Kasumi-1 (cell line): ENCODE measurements at places on chromosomes 1 and 21.

GRCh38 chr1:94143173-94143808, 22.3 kb upstream of the ABCA4 start:
- DNase-seq, result no peak

- DNase-seq, result no peak
Observed at GRCh38 chr1:181326348-181326747, 157.0 kb upstream of the CACNA1E start.

DNA sequence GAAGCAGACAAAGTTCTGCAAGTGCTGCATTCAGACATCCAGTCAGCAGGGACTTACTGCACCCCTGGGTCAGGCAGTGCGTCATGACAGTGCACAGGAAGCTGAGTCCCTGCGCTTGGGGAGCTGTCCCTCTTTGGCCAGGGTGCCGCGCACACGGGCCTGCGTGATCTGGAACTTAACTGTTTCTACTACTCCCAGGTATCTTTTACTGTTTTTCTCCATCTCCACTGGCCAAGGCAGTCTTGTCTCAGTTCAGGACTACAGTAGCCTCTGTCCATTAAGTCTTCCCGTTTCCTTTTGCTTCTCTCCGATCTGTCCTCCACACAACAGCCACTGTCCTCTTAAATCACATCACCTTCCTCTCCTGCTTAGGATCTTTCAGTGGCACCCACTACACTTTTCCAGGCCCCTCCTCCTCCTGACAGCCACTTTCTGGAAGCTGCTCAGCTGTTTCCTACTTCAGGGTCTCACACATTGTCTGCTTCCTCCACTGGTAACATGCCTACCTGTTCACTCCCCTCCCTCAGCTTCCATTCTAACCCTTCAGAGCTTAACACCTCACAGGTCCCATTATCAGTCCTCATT, 15.9 kb downstream of the ERRFI1 start:
- no peak for DNase-seq

GRCh38 chr1:154862907-154863306, 7.2 kb downstream of the KCNN3 start:
- no peak for DNase-seq

DNA sequence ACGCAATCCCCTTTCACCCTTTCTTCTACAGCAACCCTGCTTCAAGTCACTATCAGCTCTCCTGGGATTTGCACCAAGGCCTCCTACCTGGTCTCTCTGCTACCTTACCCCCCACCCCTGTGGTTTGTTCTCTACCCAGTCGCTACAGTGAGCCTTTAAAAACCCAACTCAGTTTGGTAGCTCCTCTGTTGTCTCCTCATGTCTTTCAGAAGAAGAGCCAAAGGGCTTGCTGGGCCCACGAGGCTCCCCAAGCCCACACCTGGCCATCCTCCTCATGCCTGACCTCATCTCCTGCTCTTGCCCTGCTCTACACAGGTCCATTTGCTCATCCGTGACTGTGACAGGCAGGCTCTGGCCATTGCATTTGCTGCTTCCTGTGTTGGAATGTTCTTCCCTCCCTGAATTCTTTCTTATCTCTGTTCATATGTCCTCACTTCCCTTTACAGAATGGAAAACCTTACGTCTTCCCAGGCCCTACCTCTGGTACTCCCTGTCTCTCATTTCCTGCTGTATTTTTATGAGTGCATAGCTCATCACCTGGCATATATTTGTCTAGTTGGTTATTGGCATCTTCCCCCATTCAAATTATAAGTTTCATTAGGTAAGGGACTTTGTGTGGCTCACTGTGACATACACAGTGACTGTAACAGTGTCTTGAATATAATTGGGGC, 3.3 kb downstream of the RGS16 start:
- no peak for DNase-seq

GRCh38 chr21:45589686-45590245, 47.5 kb upstream of the SLC19A1 start:
- DNase-seq, result no peak

- DNase-seq, result no peak
Observed at GRCh38 chr1:29123887-29124365, at the start of gene TMEM200B. TSS of gene TMEM200B (minus strand) at chr1:29123903. CDS start at chr1:29121828, 2,075 bp downstream.

DNA sequence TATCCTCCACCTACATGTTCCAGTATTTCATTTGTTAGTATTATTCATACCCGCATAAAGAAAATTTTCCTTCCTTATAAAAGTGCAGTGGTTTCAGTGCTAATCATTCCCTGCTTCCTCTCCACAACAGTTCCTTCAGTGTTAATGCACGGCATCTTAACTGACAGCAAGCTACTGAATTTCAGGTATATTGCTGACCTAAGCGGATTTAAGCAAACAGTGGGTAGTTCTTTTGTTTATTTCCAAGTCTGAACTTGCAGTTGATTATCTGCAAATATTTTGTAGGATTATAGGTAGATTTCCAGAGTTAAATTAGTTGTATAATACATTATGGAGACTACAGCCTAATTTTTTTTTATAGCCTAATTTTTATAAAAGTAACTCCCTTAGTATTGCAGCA, 15.1 kb upstream of the DR1 start:
- DNase-seq, result no peak

DNA sequence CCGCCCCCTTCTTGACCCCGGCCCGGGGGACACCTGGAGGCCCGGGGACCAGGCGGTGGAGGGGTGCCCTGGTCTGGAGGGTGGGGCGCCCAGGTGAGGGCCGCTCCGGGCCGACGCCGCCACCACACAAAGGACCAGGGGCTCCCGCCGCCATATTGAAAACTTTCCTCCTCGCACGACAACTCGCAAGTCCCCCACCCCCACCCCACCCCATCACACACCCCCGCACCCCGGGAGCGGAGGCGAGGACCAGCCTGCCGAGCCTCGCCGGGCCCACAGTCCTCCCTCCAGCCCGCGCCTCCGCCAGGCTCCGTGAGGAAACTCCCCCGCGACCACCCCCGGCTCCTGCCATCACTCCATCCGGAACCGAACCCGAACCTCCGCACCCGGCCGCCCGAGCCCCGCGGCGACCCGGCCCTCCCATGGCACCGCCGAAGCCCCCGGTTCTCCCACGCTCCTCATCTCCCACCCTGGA, 733 bp downstream of the KDM5B start:
- peak; percentile 27 for DNase-seq

DNA sequence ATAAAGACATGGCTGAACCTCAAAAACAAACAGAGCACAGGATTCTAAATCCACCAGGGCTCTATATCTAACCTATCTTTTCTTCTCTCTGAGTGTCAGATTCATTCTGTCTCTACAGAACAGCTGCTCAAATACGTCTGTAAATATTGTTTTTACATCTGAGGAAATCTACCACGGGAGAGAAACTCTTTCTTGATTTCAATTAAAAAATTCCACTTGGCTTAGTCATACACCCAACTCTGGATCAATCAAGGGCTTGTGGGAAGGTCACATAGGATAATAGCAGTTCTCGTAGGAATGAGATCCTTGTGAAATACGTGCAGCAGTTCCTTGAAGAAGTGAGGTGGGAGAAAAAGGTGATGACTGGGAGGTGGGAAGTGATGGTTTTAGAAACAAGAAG, 1355.7 kb upstream of the ADGRL2 start:
- DNase-seq, result no peak

DNA sequence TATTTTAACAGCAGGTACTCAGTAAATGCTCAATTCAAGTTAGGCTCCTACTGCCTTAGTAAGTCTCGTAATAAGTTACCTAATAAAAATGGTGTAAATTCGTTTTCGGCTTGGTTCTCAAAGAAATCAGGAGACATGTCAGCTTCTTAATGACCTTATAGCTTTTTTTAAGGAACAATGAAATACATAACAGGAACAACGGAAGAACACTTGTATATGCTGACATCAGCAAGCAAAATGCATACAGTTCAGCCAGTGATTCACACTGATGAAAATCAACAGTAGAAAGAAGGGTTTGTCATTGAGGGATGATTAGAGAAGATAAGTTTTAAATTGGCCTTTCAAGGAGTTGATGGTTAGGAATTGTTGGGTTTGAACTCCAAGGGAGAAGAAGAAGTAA, 13.3 kb downstream of the RPTN start:
- no peak for DNase-seq

DNA sequence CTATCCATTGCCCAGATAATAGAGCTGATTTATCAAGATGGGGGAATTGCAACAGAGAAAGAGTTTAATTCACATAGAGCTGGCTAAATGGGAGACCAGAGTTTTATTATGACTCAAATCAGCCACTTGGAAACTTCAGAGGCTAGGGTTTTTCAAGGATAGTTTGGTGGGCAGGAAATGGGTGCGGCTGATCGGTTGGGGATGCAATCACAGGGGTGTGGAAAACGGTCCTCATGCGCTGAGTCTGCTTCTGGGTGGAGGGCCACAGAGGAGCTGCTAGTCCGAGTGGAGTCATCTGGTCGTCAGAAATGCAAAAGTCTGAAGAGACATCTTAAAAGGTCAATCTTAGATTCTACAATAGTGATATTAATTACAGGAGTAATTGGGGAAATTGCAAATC, 32.0 kb upstream of the FAM89A start:
- DNase-seq, result no peak

GRCh38 chr1:150905301-150905700, 18.4 kb downstream of the CTXND2 start:
- DNase-seq, result no peak
